ENCODE measurements at places on chromosomes 3 and 15.
A peak's percentile ranks its signal among the peaks of the same experiment; 100 is the strongest.

- DNase-seq: no peak
Measured at GRCh38 chr15:88388686-88389085, 78.5 kb downstream of the MRPL46 start.

- no peak for DNase-seq
Measured at GRCh38 chr3:176776622-176777175, 420.6 kb downstream of the TBL1XR1 start.

GRCh38 chr3:45894015-45894414, 7.7 kb downstream of the CCR9 start:
- DNase-seq: no peak

DNA sequence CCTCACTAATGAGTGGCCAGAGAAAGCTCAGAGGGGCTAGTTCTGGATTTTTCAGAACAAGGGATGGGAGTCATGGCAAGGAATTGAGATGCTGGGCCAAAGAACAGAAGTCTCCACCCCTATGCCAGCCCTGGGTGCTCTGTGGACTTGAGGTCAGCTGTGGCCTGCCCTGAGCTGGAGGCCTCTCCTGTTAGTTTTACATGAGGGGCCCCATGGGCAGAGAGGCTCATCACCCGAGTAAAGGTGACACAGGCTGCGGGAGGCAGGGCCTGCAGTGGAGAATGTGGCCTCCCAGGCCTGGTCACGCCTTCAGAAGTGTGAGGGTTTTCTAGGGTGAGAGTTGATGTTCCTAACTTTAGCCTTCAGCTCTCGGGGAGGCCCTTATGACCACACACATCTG, 44.9 kb downstream of the ABHD5 start:
- DNase-seq: no peak

DNA sequence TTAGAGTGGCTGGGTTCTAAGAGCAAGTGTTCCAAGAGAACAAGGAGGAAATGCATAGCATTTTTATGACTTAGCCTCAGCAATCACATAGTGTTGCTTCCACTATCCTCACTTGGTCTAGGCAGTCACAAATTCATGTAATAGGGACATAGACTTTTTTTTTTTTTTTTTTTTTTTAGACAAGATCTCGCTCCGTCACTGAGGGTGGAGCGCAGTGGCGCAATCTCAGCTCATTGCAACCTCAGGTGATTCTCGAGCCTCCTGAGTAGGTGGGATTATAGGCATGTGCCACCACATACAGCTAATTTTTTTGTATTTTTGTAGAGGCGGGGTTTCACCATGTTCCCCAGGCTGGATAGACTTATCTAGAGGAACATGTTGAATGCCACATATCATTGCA, 4.7 kb upstream of the GNB4 start:
- DNase-seq: no peak

GRCh38 chr3:59677747-59678702, 628.2 kb upstream of the CFAP20DC start:
- no peak for DNase-seq

DNA sequence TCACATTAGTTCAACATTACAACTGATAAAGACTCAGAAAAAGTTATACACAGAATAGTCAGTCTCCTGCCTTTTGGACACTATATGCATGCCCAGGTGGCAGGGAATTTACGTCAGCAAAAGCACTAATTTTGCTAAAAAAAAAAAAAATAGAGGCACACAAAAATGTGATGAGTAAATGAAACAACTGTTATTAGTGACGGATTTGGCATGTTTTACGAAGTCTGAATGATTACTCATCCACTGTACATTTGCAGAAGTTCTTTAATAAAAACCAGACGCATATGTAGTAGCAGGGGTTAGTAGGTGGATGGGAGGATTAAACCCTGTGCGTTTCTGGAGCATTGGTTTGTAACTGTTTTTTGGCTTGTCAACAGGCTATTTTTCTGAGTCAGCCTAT, 99.0 kb downstream of the MITF start:
- DNase-seq: no peak

GRCh38 chr3:189606774-189607173, 24.4 kb upstream of the TP63 start:
- DNase-seq: no peak

GRCh38 chr3:48236531-48236930, 4.4 kb upstream of the ZNF589 start:
- DNase-seq: no peak

DNA sequence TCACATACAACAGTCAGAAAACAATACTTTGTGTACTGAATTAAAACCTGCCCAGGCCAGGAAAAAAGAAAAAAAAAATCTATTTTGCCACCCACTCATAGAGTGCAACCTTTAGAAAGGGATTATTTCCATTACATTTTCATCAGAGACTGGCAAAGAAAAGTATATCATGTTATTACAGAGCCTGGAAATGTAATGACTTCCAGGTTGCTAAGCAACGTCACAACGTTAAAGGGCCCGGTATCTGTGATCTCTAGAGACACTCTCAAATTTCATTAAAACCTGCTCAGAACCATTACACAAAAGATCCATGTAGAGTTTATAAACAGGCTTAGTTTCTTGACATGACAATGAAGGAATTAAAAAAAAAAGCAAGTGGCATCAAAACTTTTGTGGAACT, 170.5 kb downstream of the CTNNB1 start:
- no peak for DNase-seq

GRCh38 chr3:5341610-5342009, 154.1 kb downstream of the EDEM1 start:
- DNase-seq: no peak

DNA sequence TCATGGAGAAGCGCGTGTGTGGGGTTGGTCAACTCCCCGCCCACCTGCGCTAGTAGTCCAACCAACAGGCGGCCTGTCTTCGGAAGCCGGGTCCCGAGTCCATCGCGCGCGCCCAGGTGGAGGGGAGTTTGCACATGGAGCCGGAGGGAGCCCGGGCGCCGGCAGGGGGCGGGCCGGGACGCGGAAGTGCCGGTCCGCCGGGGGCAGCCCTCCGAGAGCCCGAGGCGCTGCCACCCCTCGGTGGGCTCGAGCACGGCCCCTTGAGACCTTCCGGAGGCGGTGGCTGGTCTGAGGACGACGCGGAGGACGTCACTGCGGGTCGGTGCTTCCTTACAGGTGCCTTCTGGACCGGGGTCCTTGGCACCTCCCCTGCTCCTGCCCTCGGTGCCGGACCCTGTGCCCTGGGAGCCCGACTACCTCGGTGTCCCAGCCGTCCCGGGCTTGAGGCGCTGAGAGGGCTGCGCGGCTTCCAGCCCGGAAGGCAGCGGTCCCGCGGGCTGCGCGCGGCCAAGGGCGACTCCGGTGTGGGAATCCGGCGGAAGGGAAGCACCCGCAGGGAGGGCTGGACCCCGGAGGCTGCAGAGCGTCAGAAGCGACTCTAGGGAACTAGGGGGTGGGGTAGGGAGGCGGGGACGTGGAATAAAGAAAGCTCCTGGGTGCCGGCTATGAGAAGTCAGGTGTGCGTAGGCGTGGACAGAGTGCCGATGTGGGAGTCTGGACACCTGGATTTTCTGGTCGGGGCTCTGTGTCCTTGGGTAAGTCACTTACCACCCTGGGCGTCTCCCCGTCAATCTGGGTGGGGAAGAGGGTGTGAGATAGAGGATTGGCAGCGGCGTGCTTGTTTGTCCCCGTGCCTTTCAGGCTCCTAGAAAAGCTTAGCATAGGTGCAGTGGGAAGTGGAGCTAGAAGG, 212.3 kb downstream of the FGF12 start:
- DNase-seq: no peak

GRCh38 chr3:154616298-154616697, 186.3 kb upstream of the GPR149 start:
- no peak for DNase-seq

- no peak for DNase-seq
Measured at GRCh38 chr15:55564347-55565145, 23.6 kb downstream of the PYGO1 start.

DNA sequence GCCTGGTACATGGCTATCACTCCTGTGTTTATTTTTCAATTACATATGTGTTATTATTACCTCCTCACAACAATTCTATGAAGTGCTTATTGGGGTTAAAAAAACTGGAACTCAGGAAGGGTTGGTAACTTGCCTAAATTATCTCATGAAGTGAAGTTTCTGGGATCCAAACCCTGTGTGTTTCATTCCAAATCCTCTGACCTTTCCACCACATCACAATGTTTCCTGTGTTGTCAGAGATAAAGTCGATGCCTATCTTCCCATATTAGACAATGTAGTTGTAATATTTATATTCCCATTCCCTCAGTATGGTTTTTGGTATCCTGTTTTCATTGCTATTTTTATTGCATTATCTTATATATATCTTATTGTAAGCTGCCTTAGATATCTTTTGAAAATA, 269.1 kb upstream of the CFAP20DC start:
- DNase-seq: no peak

GRCh38 chr15:43516185-43516584, 1.2 kb upstream of the MAP1A start:
- peak; percentile 78 for DNase-seq

GRCh38 chr3:188170461-188171459, 16.8 kb downstream of the LPP start:
- no peak for DNase-seq

DNA sequence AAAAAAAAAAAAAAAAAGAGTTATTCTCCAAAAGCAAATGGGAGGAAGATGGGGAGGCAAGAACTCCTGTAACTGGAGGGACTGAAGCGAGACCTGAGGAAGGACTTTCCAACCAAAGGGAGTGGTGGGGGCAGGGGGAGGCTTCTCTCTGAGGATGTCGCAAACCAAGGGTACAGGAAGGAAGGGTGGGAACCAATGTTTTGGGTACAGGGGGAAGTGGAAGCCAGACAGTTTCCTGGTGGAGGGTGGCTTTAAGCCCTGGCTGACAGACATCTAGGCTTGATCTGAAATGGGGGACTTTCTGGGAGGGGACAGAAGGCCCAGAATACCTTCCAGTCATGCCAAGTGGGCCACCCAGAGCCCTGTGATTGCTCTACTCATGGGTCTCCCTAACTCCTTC, 27.0 kb downstream of the VIPR1 start:
- no peak for DNase-seq

DNA sequence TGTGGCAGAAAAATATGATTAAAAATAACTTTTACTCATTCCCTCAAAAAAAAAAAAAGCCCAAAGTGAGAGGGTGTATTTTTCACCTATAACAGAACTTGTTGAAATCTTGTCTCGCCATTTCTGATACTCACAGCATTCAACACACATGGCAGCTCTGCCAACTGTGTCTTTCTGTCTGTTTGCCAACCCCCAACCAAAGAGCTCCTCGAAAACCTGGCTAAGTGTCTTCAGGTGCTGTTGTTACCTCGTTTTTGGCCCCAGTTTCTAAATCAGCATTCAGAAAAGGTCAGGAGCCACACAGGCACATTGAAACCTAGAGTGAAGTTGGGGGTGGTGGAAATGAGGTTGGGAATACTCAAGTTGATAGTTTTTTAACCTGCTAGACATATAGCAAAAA, 123.5 kb downstream of the TMEM108 start:
- DNase-seq: no peak

DNA sequence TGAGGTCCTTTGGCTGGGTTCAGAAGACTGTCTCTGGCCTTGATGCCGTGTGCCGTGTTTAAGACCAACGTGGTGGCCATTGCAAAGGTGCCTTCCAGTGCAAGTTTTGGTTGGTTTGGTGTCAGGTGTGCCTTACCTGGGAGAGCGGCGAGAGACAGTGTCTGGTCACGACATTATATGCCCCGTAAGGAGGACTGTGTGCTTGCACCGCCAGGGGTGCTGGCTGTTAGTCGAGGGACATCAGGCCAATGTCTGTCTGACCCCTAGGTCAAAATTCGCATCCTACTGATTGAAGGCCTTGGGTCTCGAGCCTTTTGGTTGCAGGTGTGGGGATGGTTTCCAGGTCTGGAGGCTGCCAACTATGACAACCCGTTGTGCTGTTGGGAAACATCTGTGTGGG, 111.9 kb downstream of the SNRPN start:
- DNase-seq: no peak

- DNase-seq: no peak
Measured at GRCh38 chr3:38314764-38315487, 31.7 kb upstream of the XYLB start.

- DNase-seq: peak; percentile 55
Measured at GRCh38 chr3:13879946-13880810, at the start of gene WNT7A. Gene WNT7A (minus strand): TSS chr3:13880071. CDS start chr3:13879816, 255 bp downstream.

DNA sequence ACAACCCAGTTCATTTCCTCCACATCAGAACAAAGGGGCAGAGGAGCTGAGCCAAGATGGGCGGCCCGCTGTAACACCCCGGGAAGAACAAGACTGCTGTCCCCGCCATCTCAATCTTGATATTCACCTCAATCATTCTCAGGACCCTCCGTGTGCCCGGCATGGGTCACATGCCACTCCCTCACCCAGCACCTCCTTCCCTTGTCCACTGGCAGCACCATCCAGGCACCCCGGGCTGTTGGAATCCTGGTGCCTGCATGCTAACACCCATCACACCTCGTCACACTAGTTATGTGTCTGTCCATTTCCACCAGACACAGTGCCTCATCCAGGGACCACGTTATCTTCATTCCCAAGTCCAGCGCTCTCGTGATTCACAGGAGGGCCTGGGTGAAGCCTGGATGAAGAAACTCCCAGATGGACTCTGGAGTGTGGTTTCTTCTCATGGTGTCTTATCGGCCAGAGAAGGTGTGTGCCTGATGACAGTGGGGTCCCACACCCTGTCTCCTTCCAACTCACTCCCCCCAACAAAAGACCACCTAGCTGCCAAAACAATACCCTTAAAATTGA, 16.7 kb downstream of the MEGF11 start:
- DNase-seq: no peak

GRCh38 chr15:31489801-31490646, 163.4 kb downstream of the KLF13 start:
- DNase-seq: no peak

Measured in tibial artery (tissue), 4 donors.